ENCODE measurements at places on chromosomes 5 and 9. TPM values are rescaled to one million over a fixed set of nuclear protein-coding genes. Genes with fewer than 3 reads are reported as not detected.

DNA sequence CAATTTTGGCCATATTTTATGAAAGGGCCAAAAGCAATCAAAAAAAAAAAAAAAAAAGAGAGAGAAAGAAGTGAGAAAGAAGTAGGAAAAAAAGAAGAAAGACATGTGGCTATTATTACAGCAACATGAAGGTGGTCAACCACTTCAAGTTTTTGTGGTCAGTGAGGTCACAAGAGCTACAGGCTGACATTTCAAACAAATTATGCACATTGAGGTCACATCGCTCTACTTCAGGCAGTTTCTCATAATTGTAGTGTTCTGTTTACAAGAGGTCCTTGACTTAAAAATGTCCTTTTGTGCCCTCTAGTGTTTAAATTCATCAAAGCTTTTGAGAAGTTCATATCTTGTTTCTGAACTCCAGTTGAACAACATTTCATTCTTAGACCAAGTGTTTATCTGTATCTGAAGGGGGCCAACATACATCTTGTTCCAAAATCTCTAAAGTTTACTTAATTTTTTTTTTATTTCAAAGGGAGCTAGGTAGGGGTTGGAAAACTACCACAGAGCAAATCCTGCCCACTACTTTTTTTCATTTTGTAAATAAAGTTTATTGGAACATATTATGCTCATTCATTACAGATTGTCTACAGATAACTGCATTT is 513.1 kb downstream of the PDE4D start:
- peak; percentile 73 for DNase-seq

The CLIC3 gene
- 107 TPM for polyA plus RNA-seq

GRCh38 chr5:63085561-63085960 is 506.9 kb downstream of the LRRC70 start:
- DNase-seq, result no peak

The NDUFAF2 gene
- polyA plus RNA-seq, result 71.5 TPM

The GRM6 gene
- not detected for polyA plus RNA-seq

DNA sequence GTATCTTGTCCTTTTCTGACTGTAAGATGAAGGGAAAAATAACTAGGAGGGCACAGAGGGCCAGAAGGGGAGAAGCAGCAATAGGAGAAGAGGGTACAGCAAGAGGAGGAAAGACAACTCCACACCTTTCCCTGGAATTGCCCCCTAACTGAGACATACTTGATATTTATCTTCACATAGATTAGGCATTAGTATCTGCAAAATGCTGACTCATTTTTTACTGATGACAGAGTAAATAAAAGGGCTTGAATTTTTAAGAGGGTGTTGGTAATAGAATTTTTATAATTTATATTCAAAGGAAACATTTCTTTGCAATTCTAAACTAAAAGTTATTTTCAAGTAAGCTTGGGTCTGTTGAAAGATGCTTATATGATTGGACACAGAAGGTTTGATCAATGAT is 86.8 kb upstream of the PRRC1 start:
- no peak for DNase-seq

- DNase-seq, result peak; percentile 14
Measured at GRCh38 chr5:21688655-21689054, 1164.5 kb downstream of the CDH12 start.

The ANKRD34B gene
- polyA plus RNA-seq, result not detected

The TPM2 gene
- 3,584 TPM for polyA plus RNA-seq

GRCh38 chr5:155040984-155041653 is 27.6 kb downstream of the KIF4B start:
- DNase-seq, result no peak

- DNase-seq, result peak; percentile 66
Measured at GRCh38 chr9:121261107-121261460, 6.9 kb upstream of the GSN start.

GRCh38 chr9:125637241-125637640 is 69.8 kb downstream of the MAPKAP1 start:
- DNase-seq, result no peak

DNA sequence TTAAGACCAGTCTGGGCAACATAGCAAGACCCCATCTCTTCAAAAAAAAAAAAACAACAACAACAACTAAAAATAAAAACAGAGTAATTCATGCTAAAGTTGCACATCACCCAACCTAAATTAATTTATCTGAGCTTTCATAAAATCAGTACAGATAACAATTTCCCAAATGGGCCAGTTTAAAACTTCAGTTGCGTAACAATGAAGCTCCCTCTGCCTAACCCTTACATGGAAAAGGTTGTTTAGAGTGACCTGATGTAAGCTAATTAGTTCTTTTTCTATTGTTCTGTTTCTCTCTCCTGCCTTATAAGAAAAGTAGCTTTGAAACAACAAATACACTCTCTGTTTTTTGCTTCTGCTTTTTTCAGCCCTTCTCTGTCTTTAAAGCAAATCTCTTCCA is 46.2 kb upstream of the SLC28A3 start:
- no peak for DNase-seq
